Activated CD4-positive, alpha-beta T cell treated with anti-CD3 and anti-CD28 coated beads, Interleukin-2, amount 10 ng/mL, durations not matched to agents 7 days and 5 days (primary cell): ENCODE measurements at places on chromosomes 1 and 21.

DNA sequence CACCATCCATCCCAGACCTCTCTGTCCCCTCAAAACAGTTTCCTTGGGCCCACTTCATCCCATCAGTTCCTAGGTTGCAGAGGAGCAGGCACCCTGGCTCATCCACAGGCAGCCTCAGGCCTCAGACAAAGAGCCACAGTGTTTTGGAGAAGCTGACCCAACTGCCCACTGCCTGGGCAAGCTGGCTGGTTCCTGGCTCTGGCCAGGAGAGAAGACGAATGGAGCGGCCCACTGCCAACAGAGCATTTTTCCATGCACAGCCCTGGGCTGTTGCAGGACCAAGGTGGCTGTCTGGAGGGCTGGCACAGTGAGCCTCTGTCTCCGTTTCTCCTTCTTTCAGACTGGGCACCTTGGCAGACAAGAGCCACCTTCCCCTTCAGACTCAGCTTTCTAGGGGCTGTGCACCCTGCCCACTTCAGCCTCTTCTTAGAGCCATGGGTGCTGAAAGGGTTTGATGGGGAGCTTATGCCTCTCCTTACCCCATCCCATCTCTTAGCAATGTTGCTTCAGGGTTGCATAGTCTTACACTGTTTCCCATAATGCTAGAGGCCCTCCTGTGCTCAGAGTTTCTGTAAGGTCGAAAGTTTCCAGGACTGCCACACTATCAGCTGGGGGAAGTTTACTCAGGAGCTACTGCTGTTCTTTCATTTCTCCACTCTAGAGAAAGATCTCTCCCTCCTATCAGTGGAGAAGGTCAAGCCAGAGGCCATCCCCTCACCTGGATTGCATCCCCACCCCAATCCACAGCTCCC lies 973 bp downstream of the FMOD start:
- DNase-seq: no peak

DNA sequence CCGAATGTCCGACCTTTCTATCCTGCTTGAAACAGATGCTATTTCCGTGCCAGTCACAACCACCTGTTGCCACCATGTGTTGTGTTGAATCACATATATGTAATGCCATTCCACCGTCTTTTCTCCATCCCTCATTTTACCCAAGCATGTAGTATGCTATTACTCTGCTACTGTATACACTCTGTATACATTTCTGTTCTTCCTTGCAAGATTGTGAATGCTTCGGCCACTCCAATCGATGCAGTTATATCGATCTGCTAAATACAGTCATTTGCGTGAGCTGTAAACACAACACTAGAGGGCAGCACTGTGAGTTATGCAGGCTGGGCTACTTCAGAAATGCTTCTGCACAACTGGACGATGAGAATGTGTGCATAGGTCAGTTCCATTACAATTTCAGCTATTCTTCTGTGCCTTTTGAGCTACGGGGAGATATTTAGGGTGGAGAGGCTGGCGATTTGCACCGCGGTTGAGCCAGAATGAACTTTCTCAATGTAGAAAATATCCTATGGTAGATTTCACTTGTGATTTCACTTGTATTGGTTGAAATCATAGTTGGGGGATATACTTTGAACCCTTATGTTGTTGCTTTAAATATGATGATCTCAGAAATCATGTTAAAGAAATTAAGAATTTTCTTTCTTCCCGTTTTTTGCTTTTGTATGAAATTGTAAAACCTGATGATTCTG lies 289.8 kb downstream of the NTNG1 start:
- peak; percentile 54 for DNase-seq

GRCh38 chr1:98387701-98388100 lies 273.8 kb upstream of the SNX7 start:
- no peak for DNase-seq

GRCh38 chr1:201131398-201131797 lies 4.4 kb upstream of the ASCL5 start:
- DNase-seq: no peak

DNA sequence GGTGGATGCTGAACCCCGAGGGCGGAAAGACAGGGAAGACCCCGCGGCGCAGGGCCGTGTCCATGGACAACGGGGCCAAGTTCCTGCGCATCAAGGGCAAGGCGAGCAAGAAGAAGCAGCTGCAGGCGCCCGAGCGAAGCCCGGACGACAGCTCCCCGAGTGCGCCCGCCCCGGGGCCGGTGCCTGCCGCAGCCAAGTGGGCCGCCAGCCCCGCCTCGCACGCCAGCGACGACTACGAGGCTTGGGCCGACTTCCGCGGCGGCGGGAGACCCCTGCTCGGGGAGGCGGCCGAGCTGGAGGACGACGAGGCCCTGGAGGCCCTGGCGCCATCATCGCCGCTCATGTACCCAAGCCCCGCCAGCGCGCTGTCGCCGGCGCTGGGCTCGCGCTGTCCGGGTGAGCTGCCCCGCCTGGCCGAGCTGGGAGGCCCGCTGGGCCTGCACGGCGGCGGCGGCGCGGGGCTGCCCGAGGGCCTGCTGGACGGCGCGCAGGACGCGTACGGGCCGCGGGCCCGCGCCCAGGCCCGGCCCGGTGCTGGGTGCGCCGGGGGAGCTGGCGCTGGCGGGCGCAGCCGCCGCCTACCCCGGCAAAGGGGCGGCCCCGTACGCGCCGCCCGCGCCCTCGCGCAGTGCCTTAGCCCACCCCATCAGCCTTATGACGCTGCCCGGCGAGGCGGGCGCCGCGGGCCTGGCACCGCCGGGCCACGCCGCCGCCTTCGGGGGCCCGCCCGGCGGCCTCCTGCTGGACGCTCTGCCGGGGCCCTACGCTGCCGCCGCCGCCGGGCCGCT lies 20.7 kb downstream of the FOXO6 start:
- DNase-seq: no peak

- no peak for DNase-seq
These were observed 101.9 kb downstream of the SLC45A1 start for GRCh38 chr1:8419861-8420260.

- no peak for DNase-seq
These were observed 177.5 kb downstream of the ZZZ3 start for GRCh38 chr1:77504986-77505385.

DNA sequence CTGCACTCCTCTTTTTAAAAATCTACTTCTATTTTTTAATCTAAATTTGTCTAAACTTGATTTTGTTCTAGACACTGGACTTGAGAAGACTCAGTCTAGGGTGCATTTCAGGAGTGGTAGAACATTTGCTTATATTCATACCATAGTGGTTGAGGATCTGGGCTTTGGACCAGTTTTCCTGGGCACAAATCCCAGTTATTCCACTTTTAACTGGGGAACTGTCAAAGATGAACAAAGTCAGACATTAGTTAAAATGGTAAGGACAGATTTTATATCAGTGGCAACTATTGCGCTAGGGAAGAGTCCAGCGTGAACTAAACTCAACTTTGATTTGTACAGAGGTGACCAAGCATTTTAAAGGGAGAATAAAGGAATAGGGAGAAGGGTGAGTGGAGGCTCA lies 102.4 kb downstream of the FMN2 start:
- DNase-seq: no peak

DNA sequence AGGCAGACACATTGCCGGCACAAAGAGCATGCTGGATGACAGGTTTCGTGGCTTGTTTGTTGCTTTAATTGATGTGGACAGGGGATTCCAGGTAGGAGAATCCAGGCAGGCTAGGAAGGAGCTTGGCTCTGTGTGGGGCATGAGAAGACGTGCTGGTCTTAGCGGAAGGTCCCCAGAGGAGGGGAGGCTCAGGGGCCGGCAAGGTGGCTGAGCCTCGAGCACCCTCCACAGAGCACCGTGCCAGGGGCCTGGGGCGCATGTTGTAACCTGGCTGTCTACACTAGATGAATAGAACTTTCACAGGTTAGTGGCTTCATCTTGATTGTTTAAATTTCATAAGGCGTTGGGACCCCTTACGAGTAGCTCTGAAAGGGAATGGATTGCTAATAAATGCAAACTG lies 223.1 kb downstream of the CAMTA1 start:
- no peak for DNase-seq

DNA sequence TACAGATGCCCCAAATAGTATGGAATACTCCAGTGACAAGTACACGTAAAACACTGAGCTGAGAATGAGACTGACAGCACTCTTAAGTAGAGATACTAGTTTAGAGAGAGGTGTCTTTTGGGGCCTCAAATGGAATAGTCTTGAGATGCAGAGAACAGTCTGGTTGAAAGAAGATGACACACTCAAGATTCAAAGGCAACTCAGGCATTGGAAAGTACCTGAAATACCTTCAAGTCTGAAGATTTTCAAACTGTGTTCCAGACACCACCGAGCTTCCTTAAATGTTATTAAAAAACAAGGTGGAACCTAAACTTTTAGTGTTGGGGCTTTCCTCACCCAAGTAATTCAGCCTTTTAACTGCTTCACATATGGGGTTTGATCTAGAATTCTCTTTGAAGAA lies 437.7 kb downstream of the OMA1 start:
- no peak for DNase-seq

DNA sequence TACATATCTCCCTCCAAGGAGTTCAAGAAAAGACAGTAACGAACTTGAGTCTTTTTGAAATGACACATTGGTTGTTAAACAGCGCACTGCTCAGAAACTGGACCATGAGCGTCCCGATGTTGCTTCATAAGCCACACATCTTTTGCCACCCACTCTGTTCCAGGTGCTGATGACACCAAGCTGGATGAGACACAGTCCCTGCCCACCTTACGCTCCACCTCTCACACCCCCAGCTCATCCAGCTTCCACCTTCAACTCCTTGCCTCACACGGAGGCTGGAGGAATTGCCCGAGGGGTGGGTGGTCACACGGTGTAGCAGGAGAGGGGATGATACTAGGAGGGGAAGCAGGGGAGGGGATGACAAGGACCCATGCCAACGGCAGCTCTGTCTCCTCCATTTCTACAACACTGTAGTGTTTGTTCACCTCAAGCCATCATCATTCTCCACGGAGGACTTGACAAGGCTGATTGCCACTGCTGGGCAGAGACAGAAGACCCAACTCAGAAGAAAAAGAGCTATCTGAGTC lies 148.5 kb upstream of the TNR start:
- no peak for DNase-seq

GRCh38 chr1:106233511-106233910 lies 823.0 kb upstream of the PRMT6 start:
- DNase-seq: no peak

GRCh38 chr1:27602462-27603308 lies 1.3 kb downstream of the AHDC1 start:
- peak; percentile 46 for DNase-seq

DNA sequence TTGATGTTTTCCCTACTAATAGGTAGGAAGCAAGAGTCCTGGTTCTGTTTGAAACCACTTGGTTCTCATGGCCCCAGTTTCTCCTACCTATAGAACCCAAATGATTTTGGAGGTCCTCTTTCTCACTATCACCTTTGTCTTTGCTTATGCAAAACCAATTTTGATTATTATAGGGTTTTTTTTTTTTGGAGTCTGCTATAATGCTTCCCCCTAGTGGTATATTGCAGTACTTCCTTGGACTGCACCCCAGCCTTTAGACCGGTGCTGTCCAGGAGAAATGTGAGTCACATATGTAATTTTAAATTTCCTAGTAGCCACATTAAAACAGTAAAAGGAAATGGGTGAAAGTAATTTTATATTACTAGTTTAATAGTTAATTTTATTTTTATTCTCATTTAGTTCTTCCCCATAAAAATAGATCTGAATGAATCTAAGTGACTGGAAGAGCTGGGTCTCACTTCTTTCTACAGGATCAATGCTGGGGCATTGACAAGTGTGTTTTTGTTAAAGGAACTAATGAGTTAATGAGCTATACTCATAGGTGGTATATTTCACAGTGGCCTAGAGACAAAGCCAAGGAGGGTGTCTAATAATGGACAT lies 10.6 kb downstream of the FCMR start:
- DNase-seq: peak; percentile 46

GRCh38 chr1:43801203-43801602 lies 93.9 kb downstream of the ST3GAL3 start:
- DNase-seq: no peak

DNA sequence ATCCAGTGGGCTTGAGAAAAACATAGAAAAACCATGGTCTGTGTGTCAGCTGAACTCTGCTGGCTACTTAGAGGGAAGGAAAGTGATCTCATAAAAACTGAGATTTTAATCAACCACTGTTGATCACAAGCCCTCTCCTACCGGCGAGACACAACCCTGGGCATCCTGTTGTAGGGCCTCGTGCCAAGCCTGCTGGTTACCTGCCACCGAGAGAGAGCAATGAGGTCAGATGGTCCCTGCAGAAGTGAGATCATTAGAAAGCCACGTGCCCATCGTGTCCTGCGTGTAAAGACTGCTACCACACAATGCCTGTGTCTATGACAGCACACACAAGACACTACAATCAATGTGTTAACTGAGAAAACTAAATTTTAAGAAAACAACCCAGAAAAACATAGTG lies 41.7 kb upstream of the GPR153 start:
- no peak for DNase-seq
